ENCODE measurements at places on chromosomes 16 and 17. TPM values are rescaled to one million over a fixed set of nuclear protein-coding genes. Genes with fewer than 3 reads are reported as not detected.

NT5M gene
- 0.40 TPM for polyA plus RNA-seq

PMP22 gene
- not detected for polyA plus RNA-seq

SAMD14 gene
- not detected for polyA plus RNA-seq

KRTAP1-5 gene
- polyA plus RNA-seq, result not detected

PRSS36 gene
- polyA plus RNA-seq, result not detected

MMP15 gene
- not detected for polyA plus RNA-seq
